ENCODE measurements at places on chromosomes 1 and 21.

DNA sequence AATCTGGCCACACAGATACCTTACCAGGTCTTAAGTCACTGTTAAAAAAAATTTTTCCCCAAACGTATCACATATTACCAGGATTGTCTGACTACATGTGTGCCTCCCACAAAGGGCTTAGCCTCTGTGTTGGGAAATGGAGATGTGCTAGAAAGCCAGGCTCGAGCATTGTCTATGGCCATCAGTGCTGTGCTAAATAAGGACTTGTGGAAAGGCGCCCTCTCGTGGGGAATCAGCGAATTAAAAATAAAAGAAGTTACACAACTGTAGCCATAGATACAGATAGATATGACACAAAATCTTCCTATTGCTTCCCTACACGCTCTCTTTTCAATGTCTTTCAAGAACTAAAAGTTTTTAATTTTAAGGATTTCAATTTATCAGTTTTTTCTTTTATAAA lies 47.5 kb upstream of the CRNN start:
- peak; percentile 55 for DNase-seq

GRCh38 chr21:34774750-34775149 lies 106.0 kb downstream of the CLIC6 start:
- DNase-seq: no peak

DNA sequence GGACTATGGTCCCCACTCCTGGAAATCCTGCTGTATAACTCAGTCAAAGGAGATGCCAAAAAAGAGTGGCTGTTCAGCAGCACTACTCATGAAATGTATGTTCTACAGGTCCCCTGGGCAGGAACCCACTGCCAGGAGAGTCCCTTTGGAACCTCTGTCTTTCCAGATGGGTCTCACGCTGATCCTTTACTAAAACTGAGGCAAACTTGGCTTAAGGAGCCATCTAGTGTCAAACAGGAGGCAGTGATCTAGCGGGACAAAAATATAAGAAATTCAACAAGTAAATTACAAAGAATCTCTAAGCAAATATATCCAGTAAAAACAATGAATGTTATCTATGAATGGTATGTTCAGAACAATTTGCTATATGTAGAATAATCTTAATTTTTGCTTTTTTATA lies 80.5 kb upstream of the PRMT6 start:
- DNase-seq: no peak

GRCh38 chr1:187045371-187045770 lies 216.6 kb downstream of the PLA2G4A start:
- DNase-seq: no peak

GRCh38 chr21:45330075-45330781 lies 42.5 kb upstream of the POFUT2 start:
- DNase-seq: no peak

DNA sequence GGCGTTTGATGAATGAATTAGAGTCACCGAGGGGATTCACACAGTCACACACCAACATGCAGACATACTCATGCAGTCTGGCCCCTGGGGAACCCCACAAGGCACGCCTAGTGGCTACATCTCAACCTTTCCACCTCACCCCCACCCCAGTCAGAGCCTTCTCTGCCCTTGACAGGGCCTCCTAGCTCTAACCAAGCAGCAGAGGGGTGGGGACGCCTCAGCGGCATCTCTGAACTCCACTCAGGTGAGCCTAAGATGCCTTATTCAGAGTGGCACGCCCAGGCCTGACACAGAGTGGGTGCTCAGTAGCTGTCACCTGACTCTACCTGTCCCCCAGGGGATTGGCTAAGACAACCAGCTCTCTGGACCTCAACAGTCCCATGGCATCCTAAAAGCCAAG lies 3.7 kb upstream of the SDC3 start:
- DNase-seq: no peak

DNA sequence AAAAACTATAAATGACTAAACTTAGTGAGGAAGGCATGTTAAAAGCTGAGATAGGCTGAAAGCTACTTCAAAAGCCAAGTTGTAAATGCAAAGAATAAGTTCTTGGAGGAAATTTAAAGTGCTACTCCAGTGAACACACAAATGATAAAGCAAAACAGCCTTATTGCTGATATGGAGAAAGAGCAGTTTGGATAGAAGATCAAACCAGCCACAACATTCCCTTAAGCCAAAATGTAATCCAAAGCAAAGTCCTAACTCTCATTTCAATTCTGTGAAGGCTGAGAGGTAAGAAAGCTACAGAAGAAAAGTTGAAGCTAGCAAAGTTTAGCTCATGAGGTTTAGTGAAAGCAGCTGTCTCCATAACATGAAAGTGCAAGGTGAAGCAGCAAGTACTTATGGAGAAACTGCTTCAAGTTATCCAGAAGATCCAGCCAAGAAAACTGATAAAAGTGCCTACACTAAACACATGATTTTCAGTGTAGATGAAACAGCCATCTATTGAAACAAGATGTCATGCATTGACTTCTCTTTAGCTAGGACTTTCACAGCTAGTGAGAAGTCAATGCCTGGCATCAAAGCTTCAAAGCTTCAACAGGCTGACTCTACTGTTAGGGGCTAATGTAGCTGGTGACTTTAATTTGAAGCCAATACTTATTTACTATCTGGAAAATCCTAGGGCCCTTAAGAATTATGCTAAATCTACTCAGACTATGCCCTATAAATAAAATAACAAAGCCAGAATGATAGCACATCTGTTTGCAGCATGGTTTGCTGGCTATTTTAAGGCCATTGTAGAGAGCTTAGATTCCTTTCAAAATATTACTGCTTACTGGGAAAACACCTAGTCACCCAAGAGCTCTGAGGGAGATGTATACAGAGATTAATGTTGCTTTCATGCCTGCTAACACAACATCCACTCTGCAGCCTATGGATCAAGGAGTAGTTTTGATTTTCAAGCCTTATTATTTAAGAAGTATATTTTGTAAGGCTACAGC lies 188.6 kb downstream of the EIF4G3 start:
- DNase-seq: no peak

GRCh38 chr1:64845831-64846425 lies 101.1 kb downstream of the RAVER2 start:
- DNase-seq: no peak

DNA sequence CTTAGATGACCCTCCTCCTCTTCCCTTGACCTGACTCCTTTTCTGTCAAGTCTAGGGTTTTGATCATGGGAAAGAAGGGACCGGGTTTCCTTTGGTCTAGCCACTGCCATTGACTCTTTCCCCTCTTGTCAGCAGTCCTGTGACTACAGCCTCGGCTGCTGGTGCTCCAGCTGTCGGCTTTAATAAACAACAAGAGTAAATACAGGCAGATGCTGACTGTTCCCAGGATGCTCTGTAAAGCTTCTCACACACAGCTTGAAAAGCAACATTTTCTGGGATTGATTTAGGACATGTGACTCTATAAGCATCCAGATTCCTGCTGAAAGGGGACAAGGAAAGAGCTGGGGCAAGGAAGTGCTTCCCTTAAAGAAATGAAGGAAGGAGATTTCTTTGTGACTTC lies 53.5 kb upstream of the CTTNBP2NL start:
- DNase-seq: no peak

GRCh38 chr21:42971897-42972275 lies 2.5 kb upstream of the PKNOX1 start:
- no peak for DNase-seq

DNA sequence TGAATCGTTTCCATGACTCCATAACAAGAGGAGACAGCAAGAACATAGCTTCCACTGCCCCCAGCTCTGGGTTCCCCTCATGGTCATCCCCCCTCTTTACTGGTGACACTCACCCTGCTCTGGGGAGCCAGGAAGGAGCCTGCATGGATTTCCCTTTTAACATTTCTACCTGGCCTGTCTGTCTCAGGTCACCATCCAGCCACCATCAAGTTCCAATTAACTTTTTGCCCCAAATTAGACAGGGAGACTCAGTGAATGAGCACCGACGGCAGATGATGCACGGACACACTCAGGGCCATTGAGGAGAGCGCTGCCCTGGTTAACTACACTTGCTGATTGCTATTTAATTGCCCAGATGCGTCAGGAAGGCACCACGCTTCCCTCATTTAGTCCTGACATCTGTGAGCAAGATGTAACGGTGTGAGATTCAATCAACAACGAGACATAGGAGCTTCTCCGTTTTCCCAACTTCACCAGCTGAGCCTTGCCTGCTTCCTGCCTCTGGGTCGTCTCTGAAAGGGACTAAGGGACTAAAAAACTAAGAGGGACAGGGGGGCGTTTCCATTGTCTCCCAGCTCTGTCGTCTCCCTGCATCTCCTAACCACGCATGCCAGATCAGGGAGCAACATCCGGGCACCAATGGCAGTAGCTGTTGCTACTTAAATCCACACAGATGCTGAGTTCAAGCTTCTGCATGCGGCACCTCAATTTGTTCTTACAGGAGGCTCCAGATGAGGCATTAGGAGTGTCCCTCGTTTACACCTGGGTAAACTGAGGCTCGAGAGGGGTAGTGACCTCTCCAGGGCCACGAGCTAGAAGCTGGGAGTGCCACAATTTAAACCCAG lies 426.7 kb downstream of the NPHP4 start:
- DNase-seq: no peak

DNA sequence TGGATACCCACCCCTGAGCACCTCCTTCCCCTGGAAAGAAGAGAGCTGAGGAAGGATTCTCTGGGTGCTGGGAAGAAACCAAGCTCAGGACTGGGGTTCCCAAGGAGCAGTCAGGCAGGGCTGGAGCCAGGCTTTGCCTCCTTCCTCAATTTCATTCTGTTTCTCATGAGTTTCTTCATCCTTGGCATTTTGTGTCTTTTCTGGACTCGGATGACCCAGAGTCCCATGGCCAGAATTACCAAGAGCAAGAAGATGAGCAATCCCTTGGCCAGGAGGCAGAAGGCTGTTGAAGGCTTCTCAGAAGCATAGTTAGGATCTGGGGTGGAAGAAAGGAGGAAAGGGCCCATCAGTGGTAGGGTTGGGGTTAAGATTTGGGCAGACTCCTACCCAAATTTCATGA lies 2.5 kb downstream of the SLAMF9 start:
- DNase-seq: no peak

All from activated gamma-delta T cell treated with Interleukin-2 at 50 U/mL for 16 hours (primary cell).